ENCODE measurements at places on chromosomes 5 and 9. TPM values are rescaled to one million over a fixed set of nuclear protein-coding genes. Genes with fewer than 3 reads are reported as not detected.

MCIDAS gene
- total RNA-seq, result 0.10 TPM

CD14 gene
- total RNA-seq, result 29.4 TPM

QRFP gene
- not detected for total RNA-seq

STPG3 gene
- not detected for total RNA-seq

GRAMD2B gene
- 32.2 TPM for total RNA-seq

LARP1 gene
- 81.9 TPM for total RNA-seq

SPATA31A3 gene
- total RNA-seq, result not detected

FEM1C gene
- 14.9 TPM for total RNA-seq

C5orf46 gene
- not detected for total RNA-seq

TMEM174 gene
- not detected for total RNA-seq

MEIKIN gene
- total RNA-seq, result not detected

SWI5 gene
- total RNA-seq, result 24.5 TPM

GRXCR2 gene
- not detected for total RNA-seq

LSM11 gene
- total RNA-seq, result 6.0 TPM

PCDHB5 gene
- total RNA-seq, result 8.7 TPM

ZDHHC11 gene
- total RNA-seq, result 6.0 TPM

RELL2 gene
- total RNA-seq, result 1.7 TPM

CAVIN4 gene
- total RNA-seq, result 0.27 TPM

All from ovary (tissue), 10 donors.